ENCODE measurements at places on chromosomes 2 and 18.

DNA sequence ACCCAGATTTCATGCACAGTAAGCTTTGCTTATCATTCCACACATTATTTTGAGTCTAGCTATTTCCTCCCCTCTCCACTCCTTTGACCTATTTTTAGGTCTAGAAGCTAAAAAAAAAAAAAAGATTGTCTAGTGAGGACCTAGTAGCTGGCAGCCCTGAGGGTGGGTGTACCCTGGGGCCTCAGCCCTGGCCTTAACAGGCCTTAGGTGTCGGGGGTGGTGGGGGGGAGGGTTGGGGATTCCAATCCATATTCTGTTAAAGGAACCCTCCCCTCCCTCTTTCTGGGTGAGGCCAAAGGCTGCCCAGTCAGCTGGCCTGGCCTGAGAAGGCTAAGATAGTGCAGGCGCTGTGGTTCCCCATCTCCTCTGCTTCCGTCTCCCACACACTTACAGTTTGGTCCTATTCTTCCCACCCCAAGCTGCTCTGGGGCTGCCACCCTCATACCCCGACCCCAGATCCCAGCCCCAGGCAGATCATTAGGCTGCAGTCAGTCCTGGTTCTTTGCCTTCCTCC lies 65.5 kb upstream of the HK2 start:
- DNase-seq = no peak

DNA sequence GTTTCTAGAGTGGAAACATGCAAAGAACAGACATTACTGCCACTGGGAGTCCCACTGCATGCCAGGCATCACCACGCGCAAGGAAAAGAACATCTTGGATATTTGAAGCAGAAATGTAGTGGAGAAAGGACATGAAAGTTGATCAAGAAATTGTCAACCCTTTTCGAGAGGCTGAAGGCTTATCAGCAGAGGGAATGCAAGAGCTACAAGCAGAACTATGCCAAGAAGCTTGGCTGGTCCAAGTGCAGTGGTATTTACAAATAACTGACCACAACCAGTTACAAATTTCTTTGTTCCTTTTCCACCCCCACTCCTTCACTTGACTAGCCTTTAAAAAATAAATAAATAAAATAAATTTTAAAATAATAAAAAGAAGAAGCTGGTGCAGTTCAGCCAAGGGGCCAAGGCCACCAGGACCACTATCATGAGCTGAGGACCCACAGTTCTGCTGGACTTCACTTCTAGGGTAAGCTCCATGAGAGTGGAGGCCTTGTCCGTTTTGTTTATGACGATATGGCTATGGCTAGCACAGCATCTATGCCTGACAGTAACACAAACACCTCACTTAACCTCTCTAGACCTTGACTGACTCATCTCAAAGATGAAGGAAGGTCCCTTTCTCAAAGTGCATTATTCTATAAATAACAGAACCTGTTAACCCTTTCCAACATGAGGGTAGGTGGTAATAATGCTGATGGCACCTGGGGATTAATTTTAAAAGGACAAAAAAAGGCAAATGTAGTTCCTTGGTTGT lies 20.9 kb downstream of the MARCHF4 start:
- no peak for DNase-seq

GRCh38 chr2:204586444-204587180 lies 41.3 kb downstream of the PARD3B start:
- no peak for DNase-seq

DNA sequence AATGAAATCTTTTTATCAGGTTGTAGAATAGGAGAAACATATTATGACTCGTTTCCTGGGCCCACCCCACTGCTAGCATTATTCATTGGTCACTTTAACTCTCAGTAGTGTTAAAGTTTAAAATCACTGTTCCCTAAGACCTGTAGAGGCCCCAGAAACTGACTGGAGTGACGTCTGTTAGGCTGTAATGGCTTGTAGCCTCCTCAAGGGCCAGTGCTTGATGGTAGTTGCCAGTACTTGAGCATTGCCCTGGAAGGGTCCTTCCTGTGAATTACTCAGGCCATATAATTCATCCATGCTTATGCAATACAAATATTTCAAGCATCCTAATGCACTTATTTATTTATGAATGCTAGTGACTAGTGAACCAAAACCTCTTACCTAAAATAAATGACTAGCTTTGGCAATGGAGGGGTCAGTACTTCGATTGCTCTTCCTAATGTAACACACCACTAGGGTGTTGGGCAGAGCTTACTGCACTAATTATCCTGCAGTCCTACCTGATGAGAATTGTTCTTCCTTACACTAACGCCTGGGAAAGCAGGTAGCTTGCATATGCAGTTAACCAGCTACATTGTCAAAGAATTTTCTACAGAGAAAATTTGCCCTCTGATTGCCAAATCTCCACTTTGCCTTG lies 31.2 kb downstream of the ARHGAP25 start:
- DNase-seq = no peak
